Urothelium cell line (cell line): ENCODE measurements at places on chromosomes 7 and 10.

- no peak for DNase-seq
Observed at GRCh38 chr7:137127806-137128205, 215.7 kb downstream of the PTN start.

DNA sequence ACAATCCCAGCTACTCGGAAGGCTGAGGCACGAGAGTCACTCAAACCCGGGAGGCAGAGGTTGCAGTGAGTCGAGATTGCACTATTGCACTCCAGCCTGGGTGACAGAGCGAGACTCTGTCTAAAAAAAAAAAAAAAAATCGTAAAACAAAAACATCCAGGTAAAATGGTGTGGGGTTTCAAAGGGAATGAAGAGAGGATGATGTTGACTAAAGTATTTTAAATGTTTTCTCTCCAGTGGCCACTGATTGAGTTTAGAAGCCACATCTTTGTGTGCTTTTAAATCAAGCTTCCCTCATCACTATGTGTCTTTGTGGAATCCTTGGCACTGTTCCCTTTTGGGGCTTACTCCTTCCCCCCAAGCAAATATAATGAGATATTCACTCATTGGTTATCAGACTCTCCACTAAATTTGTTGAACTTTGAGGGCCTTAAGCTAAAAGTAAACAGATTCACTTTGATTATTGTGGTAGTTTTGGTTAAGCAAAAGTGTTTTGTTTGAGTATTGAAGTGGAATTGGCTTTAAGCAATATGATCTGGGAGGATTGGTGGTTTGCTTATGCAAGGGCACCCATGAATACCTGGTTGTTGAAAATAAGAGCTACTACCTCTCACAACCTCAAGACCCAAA lies 162.9 kb downstream of the CDK14 start:
- no peak for DNase-seq

DNA sequence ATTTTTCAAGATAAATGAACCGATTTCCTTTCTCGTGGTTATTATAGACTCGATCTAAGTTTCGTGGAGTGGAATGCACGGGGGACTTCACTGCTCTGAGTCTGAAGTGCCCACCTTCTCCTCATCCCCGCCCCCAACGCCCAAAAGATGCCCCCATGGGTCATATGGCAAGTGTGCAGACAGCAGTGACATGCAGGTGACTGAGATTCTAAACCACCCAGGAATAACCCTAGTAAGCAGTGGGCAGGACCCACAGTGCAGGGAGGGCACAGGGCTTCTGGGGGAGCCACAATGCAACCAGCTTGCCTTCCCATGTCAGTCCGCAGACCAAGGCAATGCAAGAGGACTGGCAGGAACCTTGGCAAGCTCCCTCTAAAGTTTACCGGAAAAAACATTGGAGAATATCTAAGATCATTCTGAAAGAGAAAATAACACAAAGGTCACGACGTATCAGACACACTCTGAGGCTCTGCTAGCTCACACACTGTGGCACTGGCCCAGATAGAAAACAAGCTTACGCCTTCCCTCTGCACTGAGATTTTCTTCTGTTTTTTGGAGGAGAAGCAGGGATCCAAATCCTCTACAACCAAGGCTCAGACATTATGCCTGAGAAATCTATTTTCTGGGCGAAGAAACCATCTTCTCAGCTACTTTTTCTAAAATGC lies 239.6 kb downstream of the MAD1L1 start:
- no peak for DNase-seq

GRCh38 chr7:71208881-71209280 lies 76.9 kb downstream of the GALNT17 start:
- DNase-seq: no peak

DNA sequence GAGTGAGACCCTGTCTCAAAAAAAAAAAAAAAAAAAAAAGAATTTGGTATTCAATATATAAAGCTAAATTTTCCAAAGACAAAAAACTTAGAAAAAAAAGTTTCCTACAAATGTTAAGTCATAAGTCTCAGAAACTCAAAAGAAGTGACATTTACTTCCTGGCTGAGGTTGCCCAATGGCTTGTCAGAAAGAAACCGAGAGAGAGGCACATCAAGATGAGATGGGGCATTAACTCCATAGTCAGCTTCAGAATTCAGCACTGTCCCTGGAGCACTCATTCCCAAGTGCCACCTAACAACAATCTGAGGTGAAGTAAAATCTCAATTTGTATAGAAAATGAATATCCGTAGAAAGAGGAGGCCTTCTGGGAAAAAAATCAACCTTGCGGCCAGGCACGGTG lies 6.8 kb upstream of the SPOCK2 start:
- no peak for DNase-seq

DNA sequence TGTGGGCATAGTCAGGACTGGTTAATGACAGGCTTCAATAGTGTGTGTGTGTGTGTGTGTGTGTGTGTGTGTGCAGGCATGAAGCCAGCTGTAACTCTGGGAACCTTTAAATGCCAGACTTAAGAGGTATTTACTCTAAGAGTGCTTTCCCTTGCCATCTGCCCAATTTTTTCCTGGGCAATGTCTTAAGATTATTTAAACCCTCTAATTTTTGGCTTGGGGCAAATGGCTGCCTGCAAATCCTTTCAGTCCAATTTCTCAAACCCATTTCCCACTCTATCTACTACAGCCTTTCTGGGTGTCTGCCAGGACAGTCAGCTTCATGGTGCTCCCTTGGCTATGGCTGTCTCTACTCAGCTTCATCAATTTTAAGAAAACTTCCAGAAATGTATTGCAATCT lies 62.6 kb upstream of the C1GALT1 start:
- DNase-seq: no peak

DNA sequence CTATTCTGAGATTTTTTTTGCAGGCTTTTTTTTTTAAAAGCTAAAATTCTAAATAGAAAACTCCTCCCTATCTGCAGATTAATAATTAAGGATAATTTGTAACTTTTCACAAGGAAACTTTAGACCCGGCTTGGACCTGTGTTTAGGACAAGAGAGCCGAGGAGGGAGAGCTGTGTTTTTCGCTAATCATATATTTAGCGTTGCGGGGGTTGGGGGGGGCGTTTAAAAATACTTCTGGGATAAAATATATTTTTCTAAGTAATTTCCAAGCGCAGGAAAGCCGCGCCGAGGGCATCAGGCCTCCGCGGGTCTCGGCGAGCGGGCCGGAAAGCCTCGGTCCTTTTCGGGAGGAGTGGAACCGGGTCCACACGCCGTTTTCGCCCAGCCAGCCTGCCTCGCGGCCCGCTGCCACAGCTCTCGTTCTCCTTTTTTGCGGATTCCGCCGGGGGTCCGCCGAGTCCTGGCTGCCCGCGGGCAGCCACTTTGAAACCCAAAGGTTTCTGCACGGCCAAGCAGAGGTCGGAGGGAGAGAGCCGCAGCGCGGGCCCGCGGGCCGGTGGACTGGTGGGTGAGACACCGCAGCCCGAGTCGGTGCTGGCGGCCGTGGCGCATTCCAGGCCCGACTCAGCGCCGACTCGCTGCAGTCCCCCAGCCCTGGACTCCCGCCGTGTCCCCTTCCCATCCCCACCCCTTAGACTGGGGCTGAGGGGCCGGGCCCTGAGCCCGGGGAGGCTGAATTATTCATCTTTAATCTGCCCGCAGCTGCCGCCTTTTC lies 2.3 kb downstream of the PAX2 start:
- DNase-seq: no peak

GRCh38 chr7:139153832-139154231 lies 44.3 kb upstream of the ZC3HAV1 start:
- no peak for DNase-seq

DNA sequence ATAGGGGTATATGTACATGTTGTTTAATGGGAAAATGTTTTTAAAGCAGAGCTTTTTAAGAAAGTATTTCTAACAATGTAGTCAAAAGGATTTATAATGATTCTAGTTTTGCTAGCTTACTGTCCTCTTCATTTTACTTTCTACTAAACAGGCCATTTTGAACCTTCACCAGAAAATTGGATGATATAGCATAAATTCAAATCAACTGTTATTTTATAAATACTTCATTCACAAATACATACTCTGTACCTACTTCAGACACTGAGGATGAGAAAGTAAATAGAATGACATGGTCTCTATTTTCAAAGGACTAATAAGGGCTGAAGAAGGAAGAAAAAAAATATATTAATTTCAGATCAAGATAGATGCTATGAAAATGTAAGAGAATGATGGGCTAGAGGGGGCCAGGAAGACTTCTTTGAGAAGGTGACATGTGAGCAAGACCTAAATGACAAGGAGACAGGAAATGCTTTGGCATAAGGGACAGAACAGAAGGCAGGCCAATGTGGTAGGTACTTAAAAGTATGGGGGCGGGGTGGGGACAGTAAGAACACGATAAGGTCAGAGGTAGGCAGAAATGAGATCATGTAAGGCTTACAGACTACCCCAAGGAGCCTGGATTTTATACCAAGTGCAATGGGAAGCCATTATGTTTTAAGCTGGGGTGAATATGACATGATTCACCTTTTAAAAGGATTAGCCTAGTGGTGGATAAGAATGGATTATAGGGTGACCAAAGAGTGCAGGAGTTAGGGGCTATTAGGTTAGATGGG lies 5.2 kb downstream of the NAMPT start:
- no peak for DNase-seq

DNA sequence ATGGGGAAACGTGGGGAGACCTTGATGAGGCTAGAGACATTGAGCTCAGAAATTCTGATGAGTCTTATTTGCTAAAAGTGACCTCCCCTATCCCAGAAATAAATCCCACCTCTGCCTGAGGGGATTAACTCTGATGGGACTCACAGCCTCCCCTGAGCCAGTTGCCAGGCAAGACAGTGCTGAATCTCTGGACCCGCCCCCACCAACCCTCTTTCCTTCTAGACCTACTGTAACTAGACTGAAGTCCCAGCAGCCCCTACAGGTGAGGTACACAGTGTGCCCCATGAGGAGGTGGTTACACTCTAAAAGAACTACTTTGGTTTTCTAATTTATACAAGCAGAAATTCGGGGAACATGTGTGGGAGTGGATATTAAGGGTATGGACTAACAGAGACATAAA lies 42.9 kb downstream of the PTPRE start:
- DNase-seq: no peak

GRCh38 chr10:129764011-129764900 lies 199.8 kb downstream of the EBF3 start:
- DNase-seq: no peak

DNA sequence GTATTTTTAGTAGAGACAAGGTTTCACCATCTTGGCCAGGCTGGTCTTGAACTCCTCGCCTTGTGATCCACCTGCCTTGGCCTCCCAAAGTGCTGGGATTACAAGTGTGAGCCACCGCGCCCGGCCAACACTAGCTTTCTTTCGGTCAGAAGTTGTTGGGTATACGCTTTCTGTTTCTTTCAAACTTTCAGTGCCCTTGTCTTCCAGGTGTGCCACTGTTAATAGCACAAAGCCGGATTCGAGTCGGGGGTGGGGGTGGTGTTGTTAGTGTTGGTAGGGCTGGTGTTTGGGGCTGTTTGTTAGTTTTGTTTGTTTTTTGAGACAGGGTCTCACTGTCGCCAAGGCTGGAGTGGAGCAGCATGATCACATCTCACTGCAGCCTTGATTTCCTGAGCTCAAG lies 33.8 kb upstream of the NANOS1 start:
- no peak for DNase-seq

GRCh38 chr10:58555930-58556311 lies 43.2 kb downstream of the BICC1 start:
- DNase-seq: no peak

- no peak for DNase-seq
Observed at GRCh38 chr7:77684030-77684429, 12.2 kb upstream of the RSBN1L start.

DNA sequence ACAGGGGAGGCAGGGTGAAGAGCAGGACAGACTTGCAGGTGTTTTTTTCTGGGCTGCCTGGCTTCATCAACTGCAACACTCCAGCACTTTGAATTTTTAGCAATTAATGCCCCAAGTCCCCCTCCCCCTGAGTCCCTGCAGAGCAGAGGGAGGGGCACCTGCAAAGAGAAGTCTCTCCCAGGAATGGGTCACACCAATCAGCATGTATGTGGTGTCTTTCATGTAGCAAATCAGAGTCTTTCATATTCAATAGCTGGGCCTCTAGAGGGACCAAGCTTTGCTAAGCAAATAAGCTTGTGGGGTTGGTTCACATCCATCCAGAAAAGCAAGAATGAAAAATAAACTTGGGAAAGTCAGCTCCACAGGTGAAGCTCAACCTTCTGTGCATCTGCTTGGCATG lies 90.7 kb downstream of the PARP12 start:
- no peak for DNase-seq

- no peak for DNase-seq
Observed at GRCh38 chr7:116339564-116339963, 129.2 kb downstream of the TES start.

DNA sequence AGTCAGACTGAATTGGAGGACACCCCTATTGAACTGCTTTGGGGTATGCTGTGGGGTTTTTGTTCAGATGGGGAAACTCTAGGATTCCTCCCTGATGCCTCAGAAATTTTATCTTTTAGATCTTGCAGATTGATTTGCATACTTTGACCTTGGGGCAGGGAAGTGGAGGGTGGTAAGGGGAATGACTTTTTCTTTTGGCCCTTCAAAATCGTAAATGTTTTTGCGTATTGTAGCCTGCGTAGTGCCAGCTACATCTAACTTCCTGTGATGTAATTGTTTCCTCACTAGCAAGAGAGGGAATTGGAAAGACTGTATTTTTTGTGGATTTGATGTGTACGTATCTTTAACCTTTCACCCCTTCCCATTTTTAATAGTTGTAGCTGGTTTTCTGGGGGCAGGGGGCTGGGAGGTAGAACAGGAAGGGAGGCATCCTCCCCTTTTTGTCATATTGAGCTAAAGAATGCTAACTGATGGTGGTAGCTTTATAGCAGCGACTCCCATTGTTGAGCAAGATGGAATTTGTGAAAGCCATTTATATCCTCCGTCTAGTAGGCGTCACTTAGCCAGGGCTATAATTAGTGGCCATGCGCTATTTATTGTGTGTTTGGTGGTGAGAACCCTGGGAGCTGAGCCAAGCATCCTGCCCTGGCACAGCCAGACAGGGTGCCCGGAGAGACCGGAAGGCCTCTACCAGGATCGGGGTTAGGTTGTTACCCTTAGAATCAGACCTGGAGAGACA lies 11.3 kb downstream of the DUSP5 start:
- DNase-seq: no peak

DNA sequence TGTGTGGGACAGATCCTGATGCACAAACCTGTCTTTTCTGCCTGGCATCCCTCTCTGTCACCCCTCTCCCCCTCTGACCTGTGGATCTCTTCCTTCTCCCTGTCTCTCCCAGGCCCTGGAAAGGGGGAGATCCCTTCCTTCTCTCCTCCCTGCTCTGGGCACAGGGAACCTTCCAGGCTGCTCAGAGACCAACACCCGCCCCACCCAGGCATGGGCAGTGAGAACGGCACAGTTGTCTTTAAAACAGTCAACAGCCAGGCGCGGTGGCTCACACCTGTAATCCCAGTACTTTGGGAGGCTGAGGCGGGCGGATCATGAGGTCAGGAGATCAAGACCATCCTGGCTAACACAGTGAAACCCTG lies 34.7 kb downstream of the KCNH2 start:
- DNase-seq: no peak
